ENCODE measurements at places on chromosomes 1 and 21.

DNA sequence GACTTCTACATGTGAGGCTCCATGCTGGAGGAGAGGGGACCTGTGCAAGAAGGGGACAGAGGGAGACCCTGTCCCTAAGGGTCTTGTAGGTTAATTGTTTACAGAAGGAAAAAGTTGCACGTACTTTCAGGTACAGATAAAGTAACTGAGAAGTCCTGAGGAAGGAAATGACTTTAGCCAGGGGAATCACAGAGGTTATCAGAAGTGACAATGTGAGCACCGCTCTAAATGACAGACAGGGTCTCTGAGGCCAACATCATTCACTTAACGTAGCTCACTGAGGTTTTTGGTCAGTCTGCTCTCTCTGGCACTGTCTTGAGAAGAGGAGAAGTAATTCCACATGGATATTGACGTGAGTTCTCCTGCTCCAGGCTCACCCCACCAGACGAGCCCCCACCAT lies 12.0 kb downstream of the TAF5L start:
- no peak for DNase-seq

- DNase-seq = no peak
Observed at GRCh38 chr1:203512517-203512847, 18.5 kb downstream of the OPTC start.

DNA sequence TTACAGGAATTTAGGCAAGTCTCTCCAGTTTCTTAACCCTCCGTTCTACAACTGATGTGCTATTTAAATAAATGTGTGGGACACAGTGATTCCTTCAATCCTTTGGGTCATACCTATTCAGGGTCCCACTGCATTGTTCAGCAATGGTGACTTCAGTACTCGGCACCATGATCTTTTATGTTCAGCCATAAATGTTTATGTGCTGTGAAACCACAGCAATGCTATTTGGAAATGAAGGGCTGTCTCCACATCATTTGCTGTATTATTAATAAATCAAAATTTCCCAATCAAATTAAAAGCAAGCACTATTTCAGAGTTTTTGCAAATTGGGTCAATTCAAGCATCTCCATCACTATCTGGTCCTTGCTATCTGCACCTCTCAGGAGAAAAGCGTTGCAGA lies 84.8 kb downstream of the NR5A2 start:
- DNase-seq = no peak

- no peak for DNase-seq
Observed at GRCh38 chr21:37877171-37877570, 39.1 kb downstream of the KCNJ6 start.

DNA sequence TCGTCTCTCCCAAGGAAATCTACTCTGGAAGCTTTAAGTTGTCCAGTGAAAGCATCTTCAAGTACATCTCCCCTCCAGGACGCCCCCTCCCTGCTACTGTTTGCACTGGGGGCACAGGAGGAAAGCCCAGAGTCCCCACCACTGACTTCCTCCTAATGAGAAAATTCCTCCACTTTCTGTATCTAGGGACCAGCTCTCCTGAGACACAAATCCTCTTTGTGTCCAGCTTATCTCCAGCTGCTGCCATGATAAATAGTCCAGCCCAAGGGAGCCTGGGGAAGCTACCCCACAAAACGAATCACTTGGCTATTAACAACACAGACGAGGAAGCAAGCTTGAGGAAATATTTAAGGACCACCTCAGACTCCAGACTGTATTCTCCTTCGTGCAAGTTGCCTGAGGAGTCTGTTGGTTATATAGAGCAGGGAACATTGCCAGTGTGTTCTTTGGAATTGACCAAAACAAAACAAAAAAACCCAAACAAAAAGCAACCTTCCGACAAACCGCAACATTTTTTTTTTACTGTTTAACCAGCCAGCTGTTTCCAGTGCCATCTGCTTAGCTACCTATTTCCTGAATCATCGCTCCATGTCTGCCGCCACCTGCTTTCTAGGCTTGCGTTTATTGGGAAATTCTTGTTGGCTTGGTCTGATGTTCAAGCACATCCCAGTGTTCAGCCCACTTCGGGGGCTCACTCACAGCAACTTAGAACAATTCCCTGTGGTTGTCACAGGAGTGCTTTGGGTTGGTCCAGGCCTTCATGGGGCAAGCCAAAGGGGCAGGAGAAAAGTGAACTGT lies 7.7 kb downstream of the C1orf226 start:
- DNase-seq = peak; percentile 41

- peak; percentile 16 for DNase-seq
Observed at GRCh38 chr1:246794828-246795671, 70.8 kb downstream of the SCCPDH start.

DNA sequence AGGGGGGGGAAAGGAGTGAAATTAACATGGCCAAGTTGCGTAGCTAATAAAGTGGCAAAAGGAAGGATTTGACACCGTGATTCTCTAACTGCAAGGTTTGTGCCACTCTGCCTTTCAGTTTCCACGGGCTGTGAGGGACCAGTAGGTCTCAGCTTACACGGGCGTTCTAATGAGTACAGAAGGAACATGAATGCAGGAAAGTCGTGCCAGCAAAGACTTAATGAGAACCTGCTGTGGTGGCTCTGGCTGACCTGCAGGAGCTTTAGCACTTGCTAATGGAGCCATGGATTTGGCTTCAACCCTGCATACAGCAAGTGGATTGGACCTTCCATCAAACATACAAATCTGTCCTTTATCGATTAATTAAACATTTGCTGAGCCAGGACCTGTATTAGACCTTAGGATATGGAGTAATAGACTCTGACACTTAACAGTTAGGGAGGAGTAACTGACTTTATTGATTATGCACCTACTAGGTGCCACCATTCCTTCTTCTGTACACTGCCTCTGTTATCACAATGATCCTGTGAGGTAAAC lies 15.1 kb upstream of the PITHD1 start:
- no peak for DNase-seq

GRCh38 chr1:62311473-62311943 lies 7.7 kb downstream of the KANK4 start:
- peak; percentile 69 for DNase-seq

DNA sequence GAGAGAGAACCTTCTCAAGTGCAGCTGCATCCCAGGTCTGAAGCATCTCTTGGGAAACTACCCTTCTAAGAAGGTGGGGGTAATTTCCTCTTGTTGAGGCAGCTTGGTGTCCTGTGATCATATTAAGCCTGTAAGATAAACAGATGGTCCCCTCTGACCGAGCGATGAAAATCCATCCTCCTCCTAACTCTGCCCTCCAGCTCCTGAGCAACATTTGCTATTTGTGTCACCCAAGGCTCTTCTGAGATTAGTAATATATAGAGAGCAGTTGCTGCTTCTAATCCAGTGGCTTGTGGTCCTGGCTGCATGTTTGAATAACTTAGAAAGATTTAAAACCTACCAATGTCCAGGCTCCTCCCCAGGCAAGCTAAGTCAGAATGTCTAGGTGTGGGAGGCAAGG lies 123.7 kb downstream of the DISC1 start:
- no peak for DNase-seq

GRCh38 chr1:212643877-212644276 lies 35.3 kb downstream of the ATF3 start:
- DNase-seq = no peak

DNA sequence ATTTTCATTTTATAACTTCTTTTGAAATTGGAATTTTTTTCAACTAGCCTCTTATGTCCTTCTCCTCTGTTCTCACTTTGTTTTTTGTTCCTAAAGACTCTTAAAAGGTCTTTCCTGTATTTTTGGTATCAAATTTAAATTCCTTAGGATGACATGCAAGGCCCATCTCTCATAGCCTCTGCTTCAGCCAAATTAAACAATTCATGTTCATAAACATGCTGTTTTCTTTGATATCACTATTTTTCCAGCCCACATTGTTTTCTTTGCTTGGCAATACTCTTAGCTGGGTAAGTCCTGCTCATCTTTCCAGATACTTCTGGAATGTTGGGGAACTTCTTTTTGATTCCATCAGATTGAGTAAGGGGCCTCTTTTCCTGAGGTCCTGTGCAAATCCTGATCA lies 55.8 kb upstream of the GPR88 start:
- DNase-seq = no peak

DNA sequence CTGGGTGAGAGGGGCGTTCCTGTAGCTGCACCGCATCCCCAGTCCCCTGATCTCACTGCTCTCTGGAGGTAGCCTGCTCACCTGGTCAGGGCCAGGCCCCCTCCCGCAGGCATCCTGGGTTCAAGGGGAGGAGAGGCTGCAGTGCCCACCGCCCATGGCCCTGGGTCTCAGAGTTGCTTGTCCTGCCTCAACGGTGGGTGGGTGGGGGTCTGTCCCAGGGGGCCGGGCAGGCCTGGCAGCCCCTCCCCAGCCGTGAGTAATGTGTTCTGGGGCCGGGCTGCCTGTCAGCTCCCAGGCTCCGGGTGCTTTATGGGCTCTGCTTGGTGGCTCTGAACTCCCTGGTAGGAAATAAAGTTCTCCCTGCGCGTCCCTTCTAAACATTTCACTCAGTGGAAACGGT lies 126.9 kb downstream of the CASZ1 start:
- DNase-seq = no peak

DNA sequence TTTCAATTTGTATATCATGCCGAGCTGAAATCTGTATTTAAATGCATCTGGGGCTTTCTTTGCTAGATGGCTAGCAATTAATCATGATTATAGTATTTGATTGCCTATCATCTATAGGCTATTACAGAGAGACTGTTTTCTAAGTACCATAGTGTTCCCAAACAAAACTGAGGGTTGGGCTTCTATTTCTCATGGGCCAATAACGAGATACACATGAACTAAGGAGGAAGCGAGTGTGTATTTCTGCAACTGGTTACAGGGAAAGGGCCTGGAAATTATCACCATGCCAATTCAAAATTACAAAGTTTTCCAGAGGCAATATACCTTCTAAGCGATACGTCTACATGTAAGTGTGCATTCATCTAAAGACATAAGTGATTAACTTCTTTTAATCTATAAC lies 744.5 kb upstream of the BRINP3 start:
- no peak for DNase-seq

DNA sequence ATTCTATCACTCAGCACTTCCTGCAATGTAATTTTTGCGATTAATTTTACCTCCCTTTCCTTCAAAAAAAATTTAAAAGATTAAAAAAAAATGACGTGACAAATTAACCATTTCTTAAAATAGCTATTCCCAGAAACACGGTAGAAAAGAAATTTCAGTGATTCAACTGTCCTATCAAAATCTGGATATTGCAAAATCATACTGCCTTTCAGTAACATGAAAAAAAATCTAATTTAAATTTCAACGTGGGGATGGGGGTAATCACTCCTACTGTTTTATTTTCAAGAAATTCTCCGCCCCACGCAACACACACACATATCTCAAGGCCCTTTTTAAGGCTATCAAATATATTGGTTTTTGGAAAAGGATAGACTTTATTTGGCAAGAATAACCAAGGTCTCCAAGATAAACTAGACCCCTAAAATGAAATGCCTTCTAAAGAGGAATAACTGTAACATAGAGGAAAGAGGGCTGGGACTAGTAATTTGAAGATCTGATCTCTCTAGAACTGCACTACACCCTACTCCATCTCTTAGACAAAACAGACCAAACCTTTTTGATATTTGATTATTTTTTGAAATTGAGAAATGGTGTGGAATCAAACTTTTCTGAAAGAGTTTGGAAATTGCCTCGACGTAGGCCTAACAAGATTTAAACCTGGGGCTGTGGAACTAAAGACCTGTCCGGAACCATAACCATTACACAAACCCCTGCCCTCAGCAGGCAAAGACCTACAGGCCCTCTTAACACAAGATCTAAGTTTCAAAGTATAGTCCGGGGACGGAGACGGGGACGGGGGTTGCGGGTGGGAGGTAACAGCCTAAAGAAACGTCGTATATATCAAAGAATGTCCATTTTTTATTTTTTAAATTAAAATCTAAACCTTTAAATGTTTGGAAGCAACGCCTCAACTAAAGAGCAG lies 941 bp downstream of the ARNT start:
- DNase-seq = no peak

DNA sequence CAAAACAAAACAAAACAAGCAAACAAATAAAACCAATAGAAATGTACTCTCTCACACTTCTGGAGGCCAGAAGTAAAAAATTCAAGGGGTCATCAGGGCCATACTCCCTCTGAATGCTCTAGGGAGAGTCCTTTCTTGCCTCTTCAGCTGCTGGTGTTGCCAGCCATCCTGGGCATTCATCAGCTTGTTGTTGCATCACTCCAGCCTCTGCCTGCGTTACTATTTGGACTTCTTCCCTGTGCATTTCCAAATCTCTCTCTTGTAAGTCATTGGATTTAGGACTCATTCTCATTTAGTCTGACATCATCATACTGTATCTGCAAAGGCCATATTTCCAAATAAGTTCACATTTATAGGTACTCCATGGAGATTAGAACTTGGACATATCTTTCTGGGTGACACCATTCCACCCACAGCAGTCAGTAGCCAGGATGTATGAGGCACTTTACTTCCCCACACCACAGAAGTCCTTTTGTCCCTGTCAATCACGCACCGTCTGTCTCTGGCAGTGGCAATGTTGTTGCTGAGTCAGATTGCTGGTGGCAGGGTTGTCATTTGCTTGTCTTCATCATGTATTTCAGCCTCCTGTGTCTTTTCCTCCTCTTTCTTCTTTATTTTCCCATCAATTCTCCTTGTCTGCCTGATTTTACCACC lies 151.0 kb upstream of the KCNJ6 start:
- DNase-seq = no peak

- no peak for DNase-seq
Observed at GRCh38 chr1:168291222-168291837, 10.7 kb downstream of the TBX19 start.

GRCh38 chr1:94118013-94118412 lies 2.9 kb downstream of the ABCA4 start:
- DNase-seq = no peak

GRCh38 chr1:62299426-62300200 lies 19.6 kb downstream of the KANK4 start:
- DNase-seq = no peak

- DNase-seq = no peak
Observed at GRCh38 chr1:76715474-76715873, 151.8 kb upstream of the ST6GALNAC5 start.

- no peak for DNase-seq
Observed at GRCh38 chr1:70041317-70042045, 163.9 kb downstream of the LRRC40 start.

GRCh38 chr1:19078536-19078935 lies 122.1 kb upstream of the IFFO2 start:
- no peak for DNase-seq

DNA sequence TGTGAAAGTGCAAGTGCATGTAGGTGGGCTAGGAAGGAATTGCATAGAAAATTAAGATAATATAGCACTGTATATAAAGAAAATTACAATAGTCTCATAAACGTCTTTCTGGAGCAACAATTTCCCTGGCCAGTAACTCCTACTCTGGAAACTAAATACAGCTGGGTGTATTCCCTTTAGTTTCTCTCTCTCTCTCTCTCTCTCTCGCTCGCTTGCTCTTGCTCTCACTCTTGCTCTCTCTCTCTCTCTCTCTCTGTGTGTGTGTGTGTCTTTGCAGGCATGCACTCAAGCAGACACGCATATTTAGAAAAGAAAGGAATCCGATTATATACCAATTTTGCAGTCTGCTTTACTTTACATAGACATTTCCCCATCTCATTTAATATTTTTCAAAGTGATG lies 14.7 kb downstream of the S100A10 start:
- DNase-seq = no peak
